ENCODE measurements at places on chromosomes 2 and 18.

DNA sequence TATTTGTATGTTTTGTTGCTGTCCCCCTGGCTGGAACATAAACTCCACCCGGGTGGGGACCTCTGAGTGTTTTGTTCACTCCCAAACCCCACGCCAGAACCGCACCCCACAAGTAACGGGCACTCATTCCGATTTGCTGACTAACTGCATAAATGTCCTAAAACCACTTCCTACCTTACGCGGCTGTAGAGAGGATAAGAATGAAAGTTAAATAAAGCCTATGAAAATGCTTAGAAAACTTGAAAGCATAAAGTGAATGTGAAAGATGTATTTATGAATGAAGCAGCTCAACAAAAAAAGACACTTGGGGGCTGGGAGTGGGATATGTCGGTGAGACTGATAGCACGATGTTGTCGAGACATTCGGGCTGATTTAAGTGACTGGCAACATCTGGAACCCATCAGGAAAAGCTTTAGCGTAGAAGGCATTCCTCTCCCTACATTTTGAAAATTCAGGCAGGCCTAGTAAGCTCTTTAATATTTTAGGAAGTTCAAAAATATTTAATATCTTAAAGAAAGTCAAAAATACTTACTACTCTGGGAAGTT, 206.7 kb downstream of the SH3RF3 start:
- no peak for DNase-seq

- DNase-seq, result no peak
Measured at GRCh38 chr2:2075875-2076529, 255.1 kb downstream of the MYT1L start.

GRCh38 chr18:1048032-1048431, 143.4 kb downstream of the ADCYAP1 start:
- no peak for DNase-seq

- DNase-seq, result no peak
Measured at GRCh38 chr2:15649561-15650255, 58.0 kb downstream of the DDX1 start.

- DNase-seq, result no peak
Measured at GRCh38 chr2:225597911-225598310, 198.4 kb downstream of the NYAP2 start.

DNA sequence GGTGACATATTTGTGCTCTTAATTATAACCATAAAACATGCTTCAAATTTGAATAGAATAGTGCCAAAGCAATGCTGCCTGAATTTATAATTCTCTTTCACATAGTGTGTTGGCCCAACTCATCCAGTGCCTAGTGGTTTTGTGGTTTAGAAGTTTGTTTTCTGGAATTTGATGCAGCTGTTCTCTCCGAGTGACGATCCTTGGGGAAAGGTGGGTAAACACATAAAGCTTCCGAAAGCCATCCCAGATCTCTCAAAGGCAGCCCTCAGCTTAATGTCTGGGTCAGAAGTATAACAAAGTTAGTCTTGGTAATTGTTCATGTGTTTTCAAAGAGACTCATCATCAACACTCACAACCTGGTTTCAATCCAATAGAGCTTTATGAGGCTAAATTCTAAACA, 235.6 kb upstream of the CDH2 start:
- no peak for DNase-seq

GRCh38 chr2:119261493-119262225, 38.0 kb downstream of the STEAP3 start:
- DNase-seq, result no peak

GRCh38 chr2:141610564-141611175, 520.1 kb downstream of the LRP1B start:
- no peak for DNase-seq

- no peak for DNase-seq
Measured at GRCh38 chr2:228768818-228769217, 502.3 kb downstream of the PID1 start.

DNA sequence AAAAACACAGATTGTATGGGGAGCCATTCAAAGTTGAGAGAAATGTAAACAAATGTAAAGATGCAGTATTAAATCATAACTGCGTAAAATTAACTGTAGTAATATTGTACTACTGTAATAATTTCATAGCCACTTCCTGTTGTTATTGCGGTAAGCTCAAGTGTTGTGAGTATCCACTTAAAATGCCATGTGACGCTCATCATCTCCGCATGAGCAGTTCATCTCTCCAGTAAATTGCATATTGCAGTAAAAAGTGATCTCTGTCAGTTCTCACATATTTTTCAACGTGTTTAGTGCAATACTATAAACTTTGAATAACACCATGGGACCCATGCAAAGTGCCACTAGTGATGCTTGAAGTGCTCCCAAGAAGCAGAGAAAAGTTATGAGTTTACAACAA, 41.8 kb upstream of the SP3 start:
- no peak for DNase-seq

- no peak for DNase-seq
Measured at GRCh38 chr2:195364015-195364965, 292.7 kb upstream of the SLC39A10 start.

DNA sequence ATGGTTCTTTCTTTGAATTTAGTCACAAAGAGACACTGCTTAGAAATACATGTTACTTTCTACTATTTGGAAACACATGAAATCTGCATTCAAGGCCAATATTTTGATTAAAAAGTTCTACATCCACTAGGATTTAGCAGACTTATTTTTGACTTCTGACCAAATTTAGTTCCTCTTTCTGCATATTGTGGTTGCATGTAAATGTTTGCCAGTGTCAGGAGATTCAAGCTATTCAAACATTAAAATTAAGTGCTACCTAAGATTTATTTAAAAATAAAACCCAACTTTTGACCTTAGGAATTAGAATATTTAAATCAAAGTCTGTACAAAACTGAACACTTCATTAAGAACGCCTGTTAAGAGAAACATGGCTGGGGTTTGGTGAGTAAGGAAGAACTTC, 891.1 kb downstream of the CPS1 start:
- no peak for DNase-seq

DNA sequence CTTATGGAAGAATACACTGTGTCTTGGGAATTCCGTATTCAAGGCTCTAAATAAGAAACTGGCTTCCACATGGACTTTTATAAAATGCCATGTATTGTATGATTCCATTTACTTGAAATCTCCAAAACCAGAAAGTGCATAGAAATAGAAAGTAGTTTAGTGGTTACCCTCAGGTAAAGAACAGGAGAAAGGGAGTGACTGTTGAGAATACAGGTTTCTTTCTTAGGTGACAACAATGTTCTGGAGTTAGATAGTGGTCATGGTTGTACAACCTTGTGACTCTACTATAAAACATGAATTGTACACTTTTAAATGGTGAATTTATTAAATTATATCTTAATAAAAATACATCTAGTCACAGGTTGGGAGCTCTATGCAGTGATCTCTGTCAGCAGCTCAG, 481.8 kb downstream of the SPAG16 start:
- DNase-seq, result no peak

GRCh38 chr2:107961395-107961794, 24.9 kb upstream of the SLC5A7 start:
- no peak for DNase-seq

DNA sequence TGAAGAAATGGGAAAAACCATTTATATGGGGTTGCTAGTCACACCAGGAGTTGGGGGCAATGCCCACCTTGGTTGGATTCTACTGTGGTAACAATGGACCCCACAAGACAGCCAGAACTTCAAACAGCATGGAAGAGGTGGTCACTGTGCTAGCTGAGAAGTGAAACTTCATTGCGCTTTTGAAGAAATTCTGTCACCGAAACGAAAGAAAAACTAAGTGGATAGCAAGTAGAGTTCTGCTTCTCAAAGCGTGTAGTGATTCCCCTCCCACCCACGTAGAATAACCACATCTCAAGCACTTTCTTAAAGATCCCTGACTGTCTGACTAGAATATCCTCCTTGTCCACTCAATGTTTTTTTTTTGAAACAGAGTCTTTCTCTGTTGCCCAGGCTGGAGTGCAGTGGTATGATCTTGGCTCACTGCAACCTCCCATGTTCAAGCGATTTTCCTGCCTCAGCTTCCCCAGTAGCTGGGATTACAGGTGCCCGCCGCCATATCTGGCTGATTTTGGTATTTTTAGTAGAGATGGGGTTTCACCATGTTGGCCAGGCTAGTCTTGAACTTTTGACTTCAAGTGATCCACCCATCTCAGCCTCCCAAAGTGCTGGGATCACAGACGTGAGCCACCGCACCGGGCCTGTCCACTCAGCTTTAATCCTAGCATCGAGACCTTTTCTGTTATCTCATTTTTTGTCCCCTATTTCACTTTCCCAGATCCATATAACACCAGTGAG, 30.1 kb upstream of the CCL20 start:
- DNase-seq, result no peak

GRCh38 chr18:59918997-59919396, 19.2 kb downstream of the PMAIP1 start:
- DNase-seq, result no peak

DNA sequence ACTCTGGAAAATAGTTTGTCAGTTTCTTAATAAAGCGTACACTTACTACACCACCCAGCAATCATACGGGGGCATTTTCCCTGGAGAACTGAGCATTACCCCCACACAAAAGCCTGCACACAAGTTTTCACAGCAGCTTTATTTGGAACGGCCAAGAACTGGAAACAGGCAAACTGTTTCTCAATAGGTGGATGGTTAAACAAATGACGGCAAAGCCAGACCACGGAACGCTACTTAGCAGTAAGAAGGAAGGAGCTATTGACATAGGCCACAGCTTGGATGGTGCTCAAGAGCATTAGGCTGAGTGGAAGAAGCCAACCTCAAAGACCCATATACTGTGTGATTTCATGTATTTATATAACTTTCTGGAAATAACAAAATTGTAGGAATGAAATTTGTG, 9.0 kb downstream of the MALL start:
- no peak for DNase-seq

DNA sequence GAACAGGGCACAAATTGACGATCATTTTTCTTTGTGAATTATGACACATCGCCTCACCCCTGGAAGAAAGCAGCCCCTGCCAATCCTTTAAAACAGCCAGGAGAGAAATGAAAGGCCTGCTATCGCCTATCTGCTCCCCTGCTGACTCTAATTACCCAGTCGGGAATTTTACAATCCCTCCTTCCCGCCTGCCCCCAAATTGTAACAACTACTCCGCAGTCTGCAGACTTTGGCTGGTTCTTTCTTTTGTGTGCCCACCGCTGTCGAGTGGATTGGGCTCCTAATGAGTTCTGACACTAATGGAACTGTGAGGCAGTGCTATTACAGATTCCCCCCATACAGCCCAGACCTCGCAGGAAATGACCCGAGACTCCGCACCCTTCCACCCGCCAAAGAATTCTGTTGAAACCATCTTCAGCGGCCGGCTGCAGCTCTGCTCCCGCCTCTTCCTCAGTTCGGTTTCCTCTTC, 281.2 kb upstream of the PARD3B start:
- DNase-seq, result no peak

DNA sequence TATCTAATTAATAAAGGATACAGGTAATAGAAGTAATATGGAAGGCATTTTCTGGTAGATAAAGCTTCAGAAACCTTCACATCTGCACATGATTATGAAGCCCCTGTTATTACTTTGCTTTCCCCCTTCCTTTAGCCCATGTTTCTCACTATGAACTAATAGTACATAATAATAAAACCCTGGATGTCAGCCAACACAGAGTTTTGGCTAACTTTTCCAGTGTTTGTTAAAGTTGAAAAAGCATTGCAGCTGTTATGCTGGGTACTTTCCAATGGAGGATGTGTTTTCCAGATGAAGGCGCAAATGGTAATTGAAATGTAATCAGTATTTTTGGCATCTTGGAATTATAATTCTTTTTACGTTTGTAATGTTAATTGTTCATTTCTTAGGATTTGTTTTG, 43.5 kb downstream of the SPTBN1 start:
- DNase-seq, result no peak

GRCh38 chr2:238905644-238906043, 57.8 kb downstream of the TWIST2 start:
- no peak for DNase-seq

- DNase-seq, result no peak
Measured at GRCh38 chr2:190343089-190343535, 277 bp upstream of the INPP1 start.

- DNase-seq, result no peak
Measured at GRCh38 chr2:77479895-77480294, 42.3 kb downstream of the LRRTM4 start.

GRCh38 chr2:113922335-113922734, 32.4 kb downstream of the ACTR3 start:
- no peak for DNase-seq

- no peak for DNase-seq
Measured at GRCh38 chr18:11972371-11973174, 8.7 kb upstream of the IMPA2 start.

- DNase-seq, result peak; percentile 20
Measured at GRCh38 chr2:54106631-54107454, 8.6 kb upstream of the ACYP2 start.

DNA sequence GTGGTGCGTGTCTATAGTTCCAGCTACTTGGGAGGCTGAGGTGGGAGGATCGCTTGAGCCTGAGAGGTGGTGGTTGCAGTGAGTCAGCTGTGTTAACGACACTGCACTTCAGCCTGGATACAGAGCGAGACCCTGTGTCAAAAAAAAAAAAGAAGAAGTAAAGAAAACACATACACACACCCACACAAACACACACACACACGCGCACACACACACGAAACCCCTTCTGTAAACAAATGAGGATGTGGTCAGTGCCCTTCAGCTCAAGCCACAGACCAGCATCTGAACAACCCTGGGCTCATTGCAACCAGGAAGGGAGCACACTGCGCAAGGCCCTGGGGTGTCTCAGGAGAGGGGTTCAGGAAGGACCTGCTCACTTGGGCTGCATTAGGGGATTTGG, 47.9 kb upstream of the KCNF1 start:
- no peak for DNase-seq

GRCh38 chr18:57957210-57957609, 86.8 kb upstream of the NEDD4L start:
- no peak for DNase-seq

GRCh38 chr18:13455960-13456481, 237.5 kb downstream of the LDLRAD4 start:
- no peak for DNase-seq

GRCh38 chr18:72783530-72783929, 84.3 kb downstream of the NETO1 start:
- no peak for DNase-seq

GRCh38 chr18:74402806-74403433, 54.2 kb downstream of the DIPK1C start:
- DNase-seq, result no peak

DNA sequence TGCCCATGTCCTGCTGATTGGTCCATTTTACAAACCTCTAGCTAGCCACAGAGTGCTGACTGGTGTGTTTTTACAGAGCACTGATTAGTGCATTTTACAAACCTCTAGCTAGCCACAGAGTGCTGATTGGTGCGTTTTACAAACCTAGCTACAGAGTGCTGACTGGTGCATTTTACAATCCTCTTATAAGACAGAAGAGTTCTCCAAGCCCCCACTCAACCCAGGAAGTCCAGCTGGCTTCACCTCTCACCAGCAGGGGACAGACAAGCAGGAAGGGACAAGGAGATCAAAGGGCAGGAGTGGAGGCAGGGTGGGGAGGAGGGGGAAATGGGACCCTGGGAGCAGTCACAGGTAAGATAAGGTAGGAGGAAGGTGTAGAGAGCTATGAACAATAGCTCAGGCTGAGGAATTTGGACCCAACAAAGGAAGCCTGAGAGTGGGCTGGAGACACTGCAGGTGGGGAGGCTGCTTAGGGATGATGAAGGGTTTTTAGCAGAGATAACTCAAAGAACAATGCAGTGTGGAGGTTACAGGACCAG, 37.1 kb downstream of the SH2D6 start:
- DNase-seq, result no peak

Data from NCI-H345 (cell line).